ENCODE measurements at places on chromosomes 11 and 22.

- DNase-seq: no peak
Observed at GRCh38 chr11:57357310-57357709, 19.2 kb downstream of the P2RX3 start.

- DNase-seq: no peak
Observed at GRCh38 chr22:21003782-21004181, 1.9 kb upstream of the THAP7 start.

DNA sequence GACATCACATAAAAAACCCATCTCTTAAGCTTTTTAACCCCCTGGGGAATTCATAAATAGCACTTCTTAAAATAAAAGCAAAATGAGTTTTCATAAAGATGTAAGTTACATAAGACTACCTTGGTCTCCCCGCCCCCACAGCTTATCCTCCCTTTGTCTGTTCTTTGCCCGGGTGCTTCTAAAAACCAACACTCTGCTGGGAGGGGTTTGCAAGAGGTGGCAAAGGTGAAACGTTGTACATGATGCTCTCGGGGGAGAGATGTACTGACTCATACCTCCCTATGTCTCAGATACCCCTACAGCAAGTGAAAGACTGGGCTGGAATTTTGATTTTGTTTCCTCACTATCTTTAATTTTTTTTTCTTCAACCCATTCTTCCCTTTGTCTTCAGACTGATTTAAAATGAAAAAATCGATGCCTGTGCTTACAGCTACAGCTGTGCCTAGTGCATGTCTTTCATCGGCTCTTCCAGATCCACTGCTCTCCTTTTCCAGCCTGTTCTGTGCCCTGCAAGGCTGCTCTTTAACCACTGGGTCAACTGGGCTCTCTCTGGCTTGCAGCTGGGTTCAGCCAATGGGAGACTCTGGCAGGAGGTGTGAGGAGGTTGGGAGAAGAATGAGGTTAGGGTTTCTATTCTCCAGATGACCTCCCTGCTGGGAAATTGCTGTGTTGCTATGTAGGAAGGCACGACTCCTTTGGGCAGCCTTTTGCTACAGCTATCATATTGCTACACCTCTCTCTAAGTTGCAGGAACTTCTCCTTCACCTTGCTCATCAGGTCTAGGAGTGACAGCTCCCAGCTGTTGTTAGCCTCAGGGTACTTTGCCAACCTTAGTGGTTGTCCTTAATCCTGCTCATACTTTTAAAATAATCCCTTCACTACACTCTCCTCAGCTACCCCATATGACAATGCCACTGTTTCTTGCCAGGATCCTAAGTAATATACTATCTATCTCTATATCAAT, 266.5 kb downstream of the TENM4 start:
- no peak for DNase-seq

DNA sequence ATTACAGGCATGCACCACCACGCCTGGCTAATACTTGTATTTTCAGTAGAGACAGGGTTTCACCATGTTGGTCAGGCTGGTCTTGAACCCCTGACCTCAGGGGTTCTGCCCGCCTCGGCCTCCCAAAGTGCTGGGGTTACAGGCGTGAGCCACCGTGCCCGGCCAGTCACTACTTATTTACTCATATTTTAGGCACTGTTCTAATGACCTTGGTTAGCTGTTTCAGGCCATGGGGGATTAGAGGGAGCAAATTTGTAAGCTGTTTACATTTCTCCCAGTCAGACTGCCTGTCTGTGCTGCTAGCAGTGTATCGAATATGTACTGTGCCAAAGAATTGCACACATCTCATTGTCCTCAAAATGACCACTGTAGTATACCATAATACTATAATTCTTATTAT, 32.7 kb upstream of the PACSIN2 start:
- DNase-seq: no peak

DNA sequence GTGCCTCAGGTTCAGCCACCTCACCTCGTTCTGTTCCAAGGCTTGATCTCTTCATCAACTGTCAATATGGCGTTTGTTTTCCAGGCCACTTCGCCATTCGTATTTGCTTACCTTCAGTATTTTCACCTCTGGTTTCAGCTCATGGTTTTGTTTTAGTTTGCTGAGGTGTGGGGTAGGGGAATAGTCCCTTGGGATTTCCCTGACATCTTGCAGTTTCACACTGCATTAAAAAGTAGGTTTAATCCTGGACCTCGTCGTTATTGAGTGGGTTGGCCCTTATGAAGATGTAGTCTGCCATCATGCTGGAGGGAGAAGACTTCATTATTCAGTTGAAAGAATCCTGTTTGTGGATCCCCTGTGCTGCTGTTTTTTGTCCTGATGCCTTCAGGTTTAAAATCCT, 46.0 kb downstream of the C11orf91 start:
- DNase-seq: no peak

DNA sequence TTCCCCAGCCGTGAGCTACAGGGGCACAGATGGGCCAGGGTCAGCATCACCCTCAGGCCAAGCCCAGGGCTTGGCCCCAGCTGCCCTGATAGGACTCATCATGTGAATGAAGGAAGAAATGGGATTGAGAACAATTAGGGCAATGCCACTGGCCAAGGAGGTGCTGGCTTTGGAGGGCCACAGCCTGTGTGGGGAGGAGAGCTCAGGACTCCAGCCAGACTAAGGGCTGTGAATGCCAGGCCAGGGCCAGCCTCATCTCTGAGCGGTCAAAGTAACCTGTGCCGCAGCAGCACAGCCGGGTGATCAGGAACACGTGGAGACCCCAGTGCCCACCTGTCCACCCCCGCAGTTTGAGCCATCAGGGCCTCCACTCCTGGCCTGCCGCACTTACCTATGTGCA, 10.1 kb downstream of the CHID1 start:
- DNase-seq: no peak

GRCh38 chr22:48806227-48806781, 1021.4 kb downstream of the BRD1 start:
- DNase-seq: no peak
